ENCODE measurements at places on chromosomes 6 and 20.

DNA sequence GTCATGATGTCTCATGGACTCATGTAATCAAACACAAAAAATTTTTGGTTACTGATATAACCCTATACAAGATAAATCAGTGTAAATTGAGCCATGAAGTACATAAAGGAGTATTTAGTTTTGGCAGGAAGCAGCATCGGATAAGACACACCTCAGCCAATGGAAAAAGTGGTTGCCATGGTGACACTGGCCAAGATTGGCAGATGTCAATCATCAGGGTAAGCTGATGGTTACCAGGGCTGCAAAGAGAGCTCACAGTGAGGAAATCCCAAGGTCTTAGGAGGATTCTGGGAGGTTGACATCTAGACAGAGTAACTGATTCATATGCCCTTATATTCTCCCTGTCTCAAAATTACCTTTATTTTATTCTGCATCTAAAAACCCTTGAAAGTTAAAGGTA lies 203.8 kb upstream of the PCSK2 start:
- H3K4me1 ChIP-seq: no peaks in the 10 kb centered on the region
- no peak overlapping the region for H3K4me3 ChIP-seq
- DNase-seq: no peak
- H3K27ac ChIP-seq: no peak overlapping the region
- no peaks in the 10 kb centered on the region for H3K27me3 ChIP-seq

DNA sequence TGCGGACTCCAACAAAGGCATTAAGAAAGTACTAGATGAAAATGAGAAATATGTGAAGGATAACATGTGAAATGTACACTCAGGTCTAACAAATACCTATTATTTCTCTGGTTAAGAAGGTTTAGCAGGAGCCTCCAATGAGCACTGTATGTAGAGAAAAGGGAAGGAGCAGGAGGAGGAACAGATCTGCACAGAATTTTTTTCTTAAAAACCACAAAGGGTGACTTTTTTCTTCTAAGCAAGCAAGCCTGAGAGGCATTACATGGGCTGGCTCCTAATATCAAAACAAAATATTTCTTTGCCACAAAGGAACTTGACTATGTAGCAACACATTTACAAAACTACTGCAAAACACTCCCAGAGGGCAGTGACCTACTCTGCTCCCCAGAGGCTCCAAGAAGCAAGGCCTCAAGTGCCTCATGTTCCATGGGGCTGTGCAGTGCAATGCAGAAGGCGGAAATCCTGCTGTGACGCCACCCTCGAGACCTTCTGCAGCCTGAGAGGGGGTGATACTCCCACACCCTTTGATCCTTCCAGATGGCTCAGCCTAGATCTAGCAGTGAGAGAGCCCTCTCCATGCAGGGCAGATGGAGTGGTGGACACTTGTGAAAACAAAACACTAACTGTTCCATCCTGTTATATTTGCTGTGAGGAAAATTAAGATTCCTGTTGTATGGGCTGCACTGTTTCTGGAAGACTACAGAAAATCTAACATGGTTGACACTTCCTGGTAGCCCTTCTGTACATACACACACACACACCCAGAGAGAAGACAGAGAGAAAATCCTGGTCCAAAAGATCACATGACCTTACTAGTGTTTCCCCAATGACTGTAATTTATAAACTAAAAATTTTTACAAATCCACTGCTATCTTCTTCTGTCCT lies 36.0 kb upstream of the SMIM29 start:
- no peaks in the 10 kb centered on the region for H3K4me1 ChIP-seq
- no peak overlapping the region for H3K4me3 ChIP-seq
- no peaks in the 10 kb centered on the region for H3K36me3 ChIP-seq
- DNase-seq: no peak

- no peak for DNase-seq
- peaks cover 36% of the 10 kb centered on the region for H3K36me3 ChIP-seq
- peak overlapping the region; percentile 96 for H3K4me3 ChIP-seq
- H3K27me3 ChIP-seq: no peaks in the 10 kb centered on the region
- H3K4me1 ChIP-seq: peaks cover 53% of the 10 kb centered on the region
- H3K27ac ChIP-seq: peak overlapping the region; percentile 96
Measured at GRCh38 chr20:57391439-57392301, 474 bp downstream of the RBM38 start.

DNA sequence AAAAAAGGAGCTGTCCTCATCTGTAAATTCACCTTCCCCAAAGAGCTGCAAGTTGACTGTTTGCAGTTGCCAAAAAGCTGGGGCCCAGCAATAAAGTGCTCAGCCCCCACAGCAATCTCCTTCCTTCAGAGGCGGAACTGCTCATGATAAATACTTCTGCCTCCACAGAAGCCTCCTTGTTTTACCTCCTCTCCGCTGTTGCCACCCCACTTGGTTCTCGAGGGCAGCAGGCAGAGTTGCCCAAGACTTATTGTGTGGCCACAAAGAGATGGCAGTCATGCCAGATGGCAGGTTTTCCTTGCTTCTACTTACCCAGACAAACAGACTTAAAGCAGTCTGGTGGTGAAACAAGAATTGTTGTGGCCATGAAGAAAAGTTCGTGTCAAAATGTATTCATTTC lies 66.3 kb downstream of the SLX4IP start:
- peaks cover 20% of the 10 kb centered on the region for H3K4me1 ChIP-seq
- peak overlapping the region; percentile 39 for H3K27ac ChIP-seq
- peak overlapping the region; percentile 16 for H3K4me3 ChIP-seq
- H3K36me3 ChIP-seq: no peaks in the 10 kb centered on the region
- H3K27me3 ChIP-seq: no peaks in the 10 kb centered on the region

All from CD8-positive, alpha-beta memory T cell (primary cell).